ENCODE measurements at places on chromosomes 7 and 10.

- no peak for DNase-seq
Measured at GRCh38 chr7:131581241-131582051, 25.0 kb upstream of the PODXL start.

- peak; percentile 62 for DNase-seq
Measured at GRCh38 chr7:27185013-27185853, at the start of gene HOXA11. HOXA11 (minus strand) TSS chr7:27185232; CDS start chr7:27185144, 88 bp downstream.

DNA sequence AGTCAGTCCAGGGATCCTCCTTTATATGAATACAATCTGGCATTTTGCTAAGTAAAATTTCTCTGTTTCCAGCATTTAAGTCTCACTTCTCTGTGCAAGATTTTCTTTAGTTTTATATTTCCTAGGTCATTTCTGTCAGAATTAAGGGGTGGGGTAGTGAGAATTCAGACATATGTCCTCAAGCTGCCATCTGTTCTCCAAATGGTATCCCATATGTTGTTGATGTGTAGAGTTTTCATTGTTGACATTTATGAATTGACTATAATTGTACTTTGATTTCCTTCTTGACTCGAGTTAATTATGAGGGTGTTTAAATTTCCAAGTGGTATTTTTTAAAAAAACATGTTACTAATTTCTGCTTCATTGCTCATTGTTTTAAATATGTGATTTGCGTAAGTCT, 148.8 kb downstream of the NPSR1 start:
- DNase-seq: no peak

DNA sequence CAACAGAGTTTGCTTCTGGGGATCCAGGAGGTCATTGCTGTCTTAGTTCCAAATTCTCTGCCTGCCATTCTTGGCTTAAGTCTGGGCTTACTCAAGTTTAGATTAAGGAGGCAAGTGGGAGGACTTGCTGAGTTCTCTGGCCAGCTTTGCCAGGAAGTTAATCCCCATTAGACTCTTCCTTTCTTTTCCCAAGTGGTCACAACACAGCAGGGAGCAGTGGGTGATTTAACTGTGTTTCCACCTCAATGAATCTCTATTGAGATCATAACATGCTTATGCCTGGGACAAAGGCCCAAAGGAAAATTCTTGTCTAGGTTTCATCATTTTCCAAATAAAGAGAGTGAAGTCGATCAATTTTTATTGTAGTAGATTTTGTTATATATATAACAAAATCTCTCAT, 1159.6 kb downstream of the SORCS3 start:
- no peak for DNase-seq

Measured in activated effector memory CD4-positive, alpha-beta T cell treated with anti-CD3 and anti-CD28 coated beads, Interleukin-2, amount 50 U/mL, for 16 hours (primary cell).